ENCODE measurements at places on chromosomes 11 and 22.
A peak's percentile ranks its signal among the peaks of the same experiment; 100 is the strongest.

- peak; percentile 81 for DNase-seq
Observed at GRCh38 chr22:47210112-47210657, 447.7 kb downstream of the TBC1D22A start.

DNA sequence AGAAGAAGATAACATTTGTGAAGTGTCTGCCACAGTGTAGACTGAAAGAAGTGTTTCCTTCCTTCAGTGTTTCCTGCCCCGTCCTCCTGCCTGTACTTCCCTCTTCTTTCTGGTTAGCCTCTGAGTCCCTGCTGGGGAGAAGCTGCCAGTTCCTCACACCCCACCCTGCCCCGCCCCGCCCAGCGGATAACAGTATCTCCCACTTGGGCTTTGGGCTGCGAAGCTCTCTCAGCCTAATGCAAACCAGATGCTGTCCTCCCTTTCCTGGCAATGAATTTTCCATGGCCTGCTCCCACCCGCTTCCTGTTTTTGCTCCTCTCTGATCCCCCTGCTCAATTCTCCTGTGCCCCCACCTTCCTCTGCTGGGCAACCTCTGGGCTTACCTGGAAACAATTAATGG lies 5.2 kb upstream of the RAB3IL1 start:
- DNase-seq: no peak

DNA sequence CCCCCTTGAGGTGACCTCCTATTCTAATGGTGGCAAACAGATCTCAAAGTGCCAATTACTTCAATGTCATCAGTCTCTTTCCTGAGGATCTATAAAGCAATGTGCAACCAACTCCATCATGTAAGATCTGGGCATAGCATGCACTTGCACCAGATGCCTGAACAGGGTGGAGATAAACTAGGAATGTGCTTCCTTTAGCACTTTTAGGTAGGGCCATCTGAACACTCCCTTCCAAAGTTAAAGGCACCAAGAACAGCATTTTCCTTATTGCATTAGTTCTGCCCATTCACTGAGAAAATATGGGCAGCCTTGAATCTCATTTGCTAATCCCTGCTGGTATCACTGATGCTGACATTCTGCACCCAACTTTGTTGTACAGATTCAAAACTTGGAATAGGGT lies 112.0 kb downstream of the SGSM3 start:
- DNase-seq: no peak

- no peak for DNase-seq
Observed at GRCh38 chr11:118604566-118604965, 2.8 kb upstream of the PHLDB1 start.

- no peak for DNase-seq
Observed at GRCh38 chr11:110928391-110928790, 216.2 kb upstream of the ARHGAP20 start.

GRCh38 chr11:16960250-16960649 lies 54.0 kb downstream of the PLEKHA7 start:
- DNase-seq: no peak
